ENCODE measurements at places on chromosomes 3 and 15.

- DNase-seq = no peak
Measured at GRCh38 chr3:112496366-112497067, 2.8 kb downstream of the BTLA start.

GRCh38 chr3:73398084-73398483 is 226.7 kb downstream of the PDZRN3 start:
- no peak for DNase-seq

- DNase-seq = no peak
Measured at GRCh38 chr3:99720985-99721632, 82.7 kb downstream of the COL8A1 start.

DNA sequence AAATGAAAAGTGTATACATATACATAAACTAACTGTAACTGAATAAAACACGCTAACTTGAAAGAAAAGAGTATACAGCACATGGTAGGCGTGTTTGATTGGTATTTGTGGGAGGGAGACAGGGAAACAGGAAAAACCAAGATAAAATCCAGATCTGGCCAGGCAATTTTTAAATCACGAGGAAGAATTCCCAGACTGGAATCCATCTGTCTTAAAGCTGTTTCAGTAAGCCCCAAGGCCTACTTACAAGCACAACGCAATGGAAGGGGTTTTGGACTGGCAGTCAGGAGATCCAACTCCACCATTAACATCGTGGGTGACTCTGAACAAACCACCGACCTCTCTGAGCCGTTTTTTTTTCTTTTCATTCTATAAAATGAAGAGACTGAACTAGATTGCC is 195.8 kb downstream of the OSBPL10 start:
- no peak for DNase-seq

- DNase-seq = no peak
Measured at GRCh38 chr3:45414823-45415222, 26.4 kb downstream of the LARS2 start.

GRCh38 chr3:179091113-179091512 is 19.5 kb upstream of the ZMAT3 start:
- DNase-seq = no peak

DNA sequence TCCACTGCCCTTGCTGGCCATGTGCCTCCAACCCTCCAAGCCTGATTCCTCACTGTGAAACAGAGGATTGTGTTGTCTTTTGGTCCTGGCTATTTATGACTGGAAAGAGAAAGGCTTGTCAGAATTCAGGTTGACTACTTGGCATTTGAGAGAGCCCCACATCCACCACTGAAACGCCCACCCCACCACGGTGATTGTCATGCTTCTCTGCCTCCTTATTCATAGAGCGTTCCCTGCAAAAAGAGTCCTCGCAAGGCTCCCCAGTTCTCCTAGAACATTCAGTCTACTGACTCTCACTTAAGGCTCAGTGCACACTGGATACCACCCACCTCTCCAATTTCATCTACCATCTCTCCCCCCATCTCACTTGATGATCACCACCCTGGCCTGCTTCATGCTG is 162.9 kb upstream of the WNT5A start:
- DNase-seq = no peak

- no peak for DNase-seq
Measured at GRCh38 chr15:81000144-81000623, 539 bp upstream of the TLNRD1 start.

DNA sequence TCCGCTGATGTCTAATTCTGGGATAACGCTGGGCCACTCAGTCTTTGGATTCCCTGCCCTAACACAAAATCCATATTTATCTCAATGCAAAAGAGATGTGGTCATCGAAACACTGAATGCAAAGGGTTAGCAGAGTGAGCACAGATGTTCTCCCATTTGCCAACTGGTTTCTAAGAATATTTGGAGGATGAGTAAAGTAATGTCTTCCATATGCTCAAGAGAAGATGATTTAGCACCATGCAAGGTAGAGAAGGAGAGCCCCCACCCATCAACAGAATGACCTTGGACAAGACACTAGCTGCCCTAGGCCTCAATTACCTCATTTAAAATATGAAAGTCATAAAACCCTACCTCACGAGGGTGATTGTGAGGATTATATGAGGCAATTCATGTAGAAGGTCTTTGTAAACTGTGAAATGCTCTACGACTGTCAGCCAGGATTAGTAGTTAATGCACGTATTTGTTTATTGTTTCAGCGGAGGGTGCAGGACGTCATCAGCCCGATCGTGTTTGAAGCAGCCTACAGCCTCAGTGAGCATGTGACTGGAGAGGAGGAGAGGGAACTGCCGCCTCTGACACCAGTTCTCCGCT is 232.9 kb upstream of the CTDSPL start:
- no peak for DNase-seq

GRCh38 chr3:152148579-152148978 is 120.2 kb upstream of the MBNL1 start:
- DNase-seq = no peak

GRCh38 chr3:154718053-154718452 is 288.1 kb upstream of the GPR149 start:
- no peak for DNase-seq

DNA sequence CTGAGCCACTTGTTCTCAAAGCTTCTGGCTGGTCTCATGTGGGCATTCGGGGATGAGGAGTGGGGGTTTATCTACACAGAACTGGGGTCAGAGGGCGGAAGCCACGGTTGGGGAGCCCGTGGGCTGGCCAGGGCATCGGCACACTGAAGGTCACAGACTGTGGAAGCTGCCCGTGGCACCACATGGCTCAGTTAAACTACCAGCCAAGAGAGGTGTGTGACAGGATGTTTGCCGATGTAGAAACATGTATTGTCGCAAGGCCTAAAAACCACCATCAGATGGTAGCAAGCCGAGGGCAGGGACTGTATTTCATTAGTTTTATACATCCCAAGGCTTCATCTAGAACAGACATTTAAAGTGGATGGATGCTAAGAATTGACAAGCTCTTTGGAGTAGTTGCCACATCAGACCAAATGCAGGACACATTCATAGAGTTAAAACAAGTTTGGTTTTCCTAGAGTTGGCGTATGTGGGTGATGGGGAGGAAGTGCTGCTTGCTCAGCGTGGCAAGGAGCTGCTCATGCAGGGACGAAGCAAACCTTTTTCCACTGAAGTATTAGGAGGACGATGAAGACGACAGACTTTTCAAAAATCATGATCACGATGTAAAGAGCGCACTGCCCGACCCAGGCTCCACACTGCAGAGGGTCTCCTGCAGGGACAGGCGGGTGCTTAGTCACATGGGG is 9.6 kb upstream of the MUSTN1 start:
- no peak for DNase-seq

All from activated naive CD4-positive, alpha-beta T cell (primary cell).